NCI-H1105 (cell line): ENCODE measurements at places on chromosomes 6 and 20.
A peak's percentile ranks its signal among the peaks of the same experiment; 100 is the strongest.

GRCh38 chr6:104402572-104402971 is 457.1 kb downstream of the HACE1 start:
- DNase-seq = no peak

DNA sequence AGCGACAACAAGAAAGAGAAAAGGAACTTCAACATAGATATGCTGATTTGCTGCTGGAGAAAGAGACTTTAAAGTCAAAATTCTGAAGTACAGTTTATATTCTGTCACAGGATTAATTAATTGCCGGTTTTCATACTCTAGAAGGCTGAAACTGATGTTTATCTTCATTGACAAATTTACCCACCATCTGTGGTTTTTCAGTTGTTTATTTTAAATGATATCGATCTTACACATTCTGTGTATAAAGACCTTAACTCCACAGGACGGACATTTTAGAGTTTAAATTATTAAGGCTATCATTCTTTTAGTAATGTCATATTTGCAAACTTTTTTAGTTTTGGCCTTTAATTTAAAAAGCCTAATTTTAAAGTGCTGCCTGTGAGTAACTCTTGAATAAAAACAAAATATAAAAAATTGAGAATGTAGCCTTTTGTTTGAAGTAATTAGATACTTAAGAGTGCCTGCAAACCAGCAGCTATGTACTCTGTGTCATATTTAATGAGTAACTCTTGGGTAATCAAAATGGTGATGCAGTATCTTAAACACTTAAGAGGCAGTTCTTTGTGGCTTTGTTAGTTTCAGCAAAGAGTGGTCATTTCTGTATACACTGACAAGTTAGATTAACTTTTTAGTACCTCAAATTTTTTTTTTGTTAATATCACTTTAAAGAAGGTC is 59.3 kb downstream of the CDC5L start:
- no peak for DNase-seq

GRCh38 chr6:152905551-152906299 is 77.1 kb downstream of the FBXO5 start:
- DNase-seq = no peak

- no peak for DNase-seq
These were observed 48.4 kb upstream of the IYD start for GRCh38 chr6:150320442-150320841.

- no peak for DNase-seq
These were observed 189.5 kb upstream of the SLC24A3 start for GRCh38 chr20:19022791-19023448.

DNA sequence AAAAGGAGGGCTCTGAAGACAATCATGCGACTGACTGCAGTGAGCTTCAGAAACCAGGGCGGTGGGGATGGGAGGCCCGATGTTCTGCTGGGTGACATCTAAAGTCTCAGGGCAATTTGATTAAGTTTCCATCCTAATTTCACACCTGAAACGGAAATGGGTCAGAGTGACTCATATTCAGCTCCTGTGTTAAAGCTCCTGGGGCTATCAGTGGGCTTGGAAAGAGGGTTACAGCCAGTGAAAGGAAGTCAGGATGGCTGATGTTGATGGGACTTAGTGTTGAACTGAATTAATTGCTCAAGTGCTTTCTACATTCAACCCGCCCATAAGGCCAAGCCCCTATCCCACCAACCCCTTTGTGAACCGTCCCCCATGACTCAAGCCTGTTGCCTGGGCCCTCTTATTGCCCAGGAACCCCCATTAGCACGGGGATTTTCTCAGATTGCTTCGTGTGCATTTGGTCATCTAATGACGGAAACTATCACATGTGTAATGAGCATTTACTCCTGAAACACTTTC is 47.1 kb upstream of the TBC1D7 start:
- DNase-seq = no peak

DNA sequence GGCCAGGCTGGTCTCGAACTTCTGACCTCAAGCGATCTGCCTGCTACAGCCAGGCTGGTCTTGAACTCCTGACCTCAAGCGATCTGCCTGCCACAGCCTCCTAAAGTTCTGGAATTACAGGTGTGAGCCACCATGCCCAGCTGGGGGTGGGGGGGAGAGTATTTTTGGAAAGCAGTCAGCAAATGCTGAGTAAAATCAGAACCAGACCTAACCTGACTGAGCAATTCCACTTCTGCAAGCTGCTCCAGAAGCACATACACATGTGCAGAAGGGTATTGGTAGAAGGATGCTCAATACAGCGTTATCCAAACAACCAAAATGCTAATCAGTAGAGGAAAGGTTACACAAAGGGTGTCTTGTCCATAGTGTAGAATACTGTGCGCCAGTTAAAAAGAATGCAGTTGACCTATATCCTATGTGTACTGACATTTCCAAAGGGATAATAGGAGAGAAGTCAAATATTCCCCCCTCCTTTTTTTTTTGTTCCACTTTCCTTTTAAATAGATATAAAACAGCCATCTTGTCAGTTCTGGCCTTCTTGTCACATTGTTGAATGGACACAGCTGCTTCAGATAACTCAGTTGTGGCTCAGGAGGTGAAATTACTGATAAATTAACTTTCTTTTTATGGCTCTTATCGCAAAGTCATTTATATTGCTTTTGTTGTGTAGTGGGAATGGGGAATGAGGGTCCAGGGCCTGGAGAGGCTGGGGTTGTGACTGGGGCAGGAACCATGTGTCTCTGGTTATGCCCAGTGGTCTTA is 74.6 kb downstream of the DTD1 start:
- DNase-seq = no peak

DNA sequence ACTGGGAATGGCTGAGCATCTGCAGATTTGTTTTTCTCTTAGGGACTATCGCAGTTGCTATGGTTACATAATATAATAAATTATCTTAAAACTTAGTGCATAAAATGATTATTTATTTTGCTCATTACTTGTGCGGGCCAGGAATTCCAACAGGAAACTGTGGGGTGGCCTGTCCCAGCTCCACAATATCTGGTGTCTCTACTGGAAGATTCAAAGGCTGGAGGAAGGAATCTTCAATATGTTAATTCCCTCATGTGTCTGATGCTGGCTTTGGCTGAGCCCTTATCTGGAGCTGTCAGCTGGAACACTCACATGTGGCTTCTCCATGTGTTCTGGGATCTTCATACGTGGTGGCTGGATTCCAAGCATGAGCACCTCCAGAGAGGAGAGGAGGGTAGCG is 23.9 kb upstream of the B3GAT2 start:
- DNase-seq = no peak

- DNase-seq = no peak
These were observed 22.8 kb downstream of the ECT2L start for GRCh38 chr6:138818496-138819194.

GRCh38 chr6:157263881-157264397 is 59.4 kb downstream of the TMEM242 start:
- DNase-seq = no peak

DNA sequence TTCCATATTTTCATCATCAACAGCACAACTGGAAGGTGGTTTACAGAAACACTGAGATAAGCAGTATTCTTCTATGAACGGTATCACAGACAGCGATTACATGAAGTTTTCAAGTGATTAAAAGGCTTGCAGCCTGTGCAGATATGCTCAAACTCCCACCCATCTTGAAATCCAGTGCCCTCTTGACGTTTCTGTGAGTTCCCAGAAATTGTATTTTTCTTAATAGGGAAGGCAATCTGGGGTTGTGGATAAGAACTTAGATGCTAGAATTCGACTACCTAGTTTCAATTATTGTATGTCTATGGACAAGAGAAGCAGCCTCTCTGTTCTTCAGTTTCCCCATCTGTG is 290.3 kb downstream of the ZNF217 start:
- no peak for DNase-seq

DNA sequence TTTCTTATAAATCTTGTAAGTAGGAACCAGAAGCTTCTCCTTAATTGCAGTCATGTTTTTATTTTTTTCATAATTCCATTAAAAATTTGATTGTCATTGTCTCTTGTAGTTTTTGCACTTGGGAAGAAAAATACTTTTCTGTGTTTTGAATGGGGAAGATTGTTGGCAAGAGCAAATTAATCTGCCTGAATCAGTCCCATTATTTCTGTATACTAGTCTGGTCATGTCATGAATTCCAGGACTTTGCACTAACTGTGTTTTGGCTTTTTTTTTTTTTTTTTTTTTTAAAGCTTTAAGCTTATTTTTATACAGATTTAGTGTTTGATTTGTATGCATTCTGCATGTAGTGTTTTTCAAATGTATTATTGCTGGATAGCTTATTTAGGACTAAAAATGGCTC is 47.6 kb downstream of the RALGAPB start:
- DNase-seq = no peak

- no peak for DNase-seq
These were observed 140.2 kb downstream of the CD164 start for GRCh38 chr6:109242029-109242428.

GRCh38 chr6:146357578-146358430 is 185.8 kb upstream of the RAB32 start:
- no peak for DNase-seq

- DNase-seq = no peak
These were observed 37.5 kb upstream of the MICB start for GRCh38 chr6:31460361-31461025.

DNA sequence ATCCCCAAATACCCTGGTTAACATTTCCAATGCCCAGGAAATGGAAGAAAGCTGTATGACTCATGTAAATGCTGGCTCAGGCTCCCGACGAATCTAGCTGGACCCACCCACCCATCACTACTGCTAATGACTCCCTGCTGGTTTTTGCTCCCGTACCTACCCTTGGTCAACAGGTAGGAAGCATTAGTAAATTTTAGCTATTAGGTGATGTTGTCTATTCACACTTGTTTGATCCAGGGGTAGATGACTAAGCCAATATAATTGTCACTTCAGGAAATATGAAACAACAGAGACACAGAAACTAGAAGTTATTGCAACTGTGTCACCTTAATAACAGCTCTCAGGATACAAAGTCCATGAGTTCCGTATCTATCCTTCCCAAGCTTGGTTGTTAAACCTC is 94.4 kb upstream of the BEND6 start:
- DNase-seq = no peak

GRCh38 chr20:54148947-54149764 is 24.6 kb downstream of the CYP24A1 start:
- DNase-seq = peak; percentile 88

GRCh38 chr6:108285381-108285780 is 9.5 kb upstream of the AFG1L start:
- DNase-seq = no peak

DNA sequence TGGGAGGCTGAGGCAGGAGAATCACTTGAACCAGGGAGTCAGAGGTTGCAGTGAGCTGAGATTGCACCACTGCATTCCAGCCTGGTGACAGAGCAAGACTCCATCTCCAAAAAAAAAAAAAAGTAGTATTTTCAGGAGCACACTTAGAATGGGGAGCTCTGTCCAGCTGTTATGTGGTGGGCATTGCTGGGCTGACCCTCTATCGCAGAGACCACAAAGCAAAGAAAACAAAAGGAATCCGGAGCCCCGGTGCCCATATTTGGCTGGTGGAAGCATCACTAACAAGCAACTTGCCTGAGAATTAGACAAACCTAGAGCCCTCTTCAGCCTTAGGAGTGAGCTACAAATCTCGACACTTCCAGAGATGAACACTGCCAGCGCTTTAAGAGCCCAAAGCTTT is 137.3 kb upstream of the GPR6 start:
- no peak for DNase-seq

DNA sequence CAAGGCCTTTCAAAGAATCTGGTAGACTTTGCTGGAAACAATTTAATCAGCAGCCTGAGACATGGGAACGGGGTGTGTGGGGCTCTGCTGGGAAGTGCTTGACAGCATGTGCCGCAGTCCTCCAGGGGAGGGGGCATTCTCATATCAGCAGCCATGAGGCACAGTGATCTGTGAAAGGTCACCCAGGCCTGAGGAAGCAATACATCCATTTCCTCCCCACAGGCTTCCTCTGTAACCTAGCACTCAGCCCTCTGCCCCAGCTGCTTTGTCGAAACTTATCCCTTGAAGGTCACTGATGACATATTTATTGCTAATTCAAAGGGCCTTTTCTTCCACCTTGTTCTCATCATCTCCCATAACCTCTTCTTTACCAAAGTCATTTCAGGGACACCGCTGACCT is 103.3 kb downstream of the TNFAIP3 start:
- DNase-seq = no peak

GRCh38 chr6:161029195-161029809 is 37.7 kb downstream of the MAP3K4 start:
- no peak for DNase-seq

DNA sequence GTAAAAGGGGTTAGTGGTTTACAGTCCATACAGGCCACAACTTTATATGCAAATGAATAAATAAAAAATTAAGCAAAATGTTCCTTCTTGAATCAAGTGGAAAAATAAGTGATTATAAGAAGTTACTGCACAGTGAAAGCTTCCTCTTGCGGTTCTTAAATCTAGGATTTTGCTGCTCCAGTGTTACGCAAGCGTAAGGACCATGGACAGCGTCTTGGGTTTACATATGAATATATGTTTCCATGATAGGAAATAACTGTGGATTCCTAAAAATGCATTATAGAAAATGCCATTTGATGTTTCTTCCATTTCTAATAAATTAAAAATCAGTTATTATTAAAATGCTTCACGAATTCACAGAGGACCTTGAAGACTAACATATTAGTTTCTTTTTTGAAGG is 176.6 kb upstream of the POU3F2 start:
- DNase-seq = no peak

- DNase-seq = no peak
These were observed 40.2 kb downstream of the FOXP4 start for GRCh38 chr6:41586252-41587007.

GRCh38 chr6:10837622-10837994 is 731 bp downstream of the MAK start:
- DNase-seq = no peak

DNA sequence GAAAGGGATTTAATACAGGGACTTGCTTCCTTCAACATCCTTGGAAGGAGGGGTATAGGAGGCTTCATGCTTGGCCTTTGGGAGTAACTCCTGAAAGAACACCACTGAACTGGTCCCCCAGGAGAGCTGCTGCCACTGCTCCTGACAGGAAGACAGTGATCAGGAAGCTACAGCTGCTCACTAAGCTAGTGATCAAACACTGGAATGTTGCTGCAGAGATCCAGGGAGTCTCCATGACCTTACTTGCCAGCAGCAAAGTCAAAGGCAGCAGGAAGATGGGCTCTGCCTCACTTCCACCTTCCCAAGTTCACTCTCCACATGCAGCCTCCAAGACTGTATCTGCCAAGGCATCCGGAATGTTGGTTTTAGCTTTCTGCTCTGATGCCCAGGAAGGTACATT is 31.8 kb downstream of the PIM1 start:
- DNase-seq = no peak

DNA sequence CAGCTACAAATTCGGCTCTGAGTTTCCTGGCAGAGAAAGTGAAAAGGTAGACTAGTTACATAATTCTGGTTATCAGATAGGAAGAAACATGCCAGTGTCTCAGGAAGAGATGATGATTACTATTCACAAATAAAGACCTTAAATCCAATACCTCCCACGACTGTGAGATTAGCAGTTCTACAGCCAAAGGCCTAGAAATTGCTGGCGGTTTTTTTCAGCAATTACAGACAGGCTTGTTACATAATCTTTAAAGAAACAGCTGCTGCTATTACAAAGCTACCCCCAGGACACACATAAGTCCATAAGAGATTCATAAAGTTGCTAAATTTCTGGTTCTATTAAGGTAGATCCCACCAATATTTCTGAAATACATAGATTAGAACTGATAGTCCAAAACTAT is 40.2 kb downstream of the PIGU start:
- no peak for DNase-seq

GRCh38 chr6:18406955-18407749 is 20.0 kb downstream of the RNF144B start:
- DNase-seq = no peak

GRCh38 chr6:47631797-47632196 is 66.6 kb upstream of the ADGRF4 start:
- no peak for DNase-seq
